ENCODE measurements at places on chromosomes 7 and 10.

DNA sequence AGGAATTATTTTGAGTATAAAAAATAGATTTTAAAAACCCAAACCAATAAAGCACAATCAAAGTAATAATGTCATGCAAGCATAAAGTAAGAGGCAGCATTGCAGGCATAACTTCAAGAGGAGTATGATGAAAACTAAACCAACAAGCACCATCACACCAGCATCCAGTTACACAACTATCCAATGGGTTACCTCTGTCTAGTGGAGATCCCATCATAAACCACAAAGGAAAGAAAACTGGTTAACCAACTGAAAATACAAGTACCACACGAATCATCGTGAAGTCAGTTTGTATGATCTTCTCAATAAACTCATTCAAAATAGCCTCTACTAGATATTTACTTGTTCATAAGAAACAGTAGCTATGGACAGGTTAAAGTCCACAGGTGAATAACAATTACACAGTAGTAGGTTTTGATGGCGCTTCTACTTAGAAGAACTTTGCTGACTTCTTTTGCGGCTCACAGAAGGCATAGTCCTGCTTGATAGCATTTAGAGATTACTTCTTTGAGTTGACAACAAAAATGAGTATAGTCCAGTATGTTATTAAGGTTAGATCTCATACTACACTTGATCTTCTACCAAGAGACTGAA, 116.6 kb downstream of the MICU1 start:
- no peak for DNase-seq

GRCh38 chr10:27911539-27911938, 87.3 kb downstream of the ODAD2 start:
- DNase-seq, result no peak

- no peak for DNase-seq
These were observed 197.7 kb downstream of the SUGCT start for GRCh38 chr7:40332516-40332915.

GRCh38 chr10:3516234-3516922, 268.6 kb downstream of the KLF6 start:
- no peak for DNase-seq

DNA sequence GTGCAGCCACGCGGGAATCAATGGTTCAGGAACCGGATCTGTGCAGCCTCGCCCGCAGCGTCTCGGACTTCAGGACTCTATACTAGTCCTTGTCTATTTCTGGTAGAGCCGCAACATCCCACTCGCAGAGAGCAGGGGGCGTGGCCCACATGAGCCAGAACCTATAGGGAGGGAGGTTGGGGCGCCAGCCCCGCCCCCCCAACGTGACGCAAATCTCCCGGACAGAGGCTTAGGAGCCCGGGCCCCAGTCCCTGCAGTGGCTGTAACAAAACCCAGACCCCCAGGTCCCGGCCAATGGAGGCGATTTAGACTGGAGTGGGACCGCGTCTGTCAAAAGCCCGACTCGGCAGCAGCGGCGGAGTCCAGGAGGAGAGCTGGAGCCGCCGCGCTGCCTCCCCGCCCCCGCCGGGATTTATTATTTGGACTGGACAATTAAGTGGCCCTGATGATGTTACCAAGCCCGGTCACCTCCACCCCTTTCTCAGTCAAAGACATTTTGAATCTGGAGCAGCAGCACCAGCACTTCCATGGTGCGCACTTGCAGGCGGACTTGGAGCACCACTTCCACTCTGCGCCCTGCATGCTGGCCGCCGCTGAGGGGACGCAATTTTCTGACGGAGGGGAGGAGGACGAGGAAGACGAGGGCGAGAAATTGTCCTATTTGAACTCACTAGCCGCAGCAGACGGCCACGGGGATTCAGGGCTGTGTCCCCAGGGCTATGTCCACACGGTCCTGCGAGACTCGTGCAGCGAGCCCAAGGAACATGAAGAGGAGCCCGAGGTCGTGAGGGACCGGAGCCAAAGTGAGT, at the start of gene NKX2-3:
NKX2-3 (plus strand) TSS at position 256 of the 809 bp plus-strand sequence; CDS start at position 446, 190 bp downstream.
- peak; percentile 59 for DNase-seq

GRCh38 chr10:29649561-29650551, 15.1 kb upstream of the SVIL start:
- DNase-seq, result no peak

DNA sequence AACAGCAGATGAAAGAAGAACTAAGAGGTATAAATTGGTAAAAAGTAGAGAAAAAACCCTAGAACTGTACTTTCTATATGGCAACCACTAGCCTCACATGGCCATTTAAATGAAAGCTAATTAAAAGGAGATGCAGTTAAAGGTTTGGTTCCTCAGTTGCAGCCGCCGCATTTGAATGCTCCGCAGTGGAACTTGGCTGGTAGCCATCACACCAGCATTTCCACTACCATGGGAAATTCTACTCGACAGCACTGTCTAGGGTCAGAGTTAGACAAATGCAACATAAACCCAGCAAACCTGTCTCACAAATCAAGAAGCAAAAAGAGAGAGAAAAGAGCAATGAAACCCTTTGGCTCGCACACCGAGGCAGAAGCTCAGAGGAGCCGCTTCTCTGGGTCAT, 29.7 kb downstream of the VIPR2 start:
- no peak for DNase-seq

DNA sequence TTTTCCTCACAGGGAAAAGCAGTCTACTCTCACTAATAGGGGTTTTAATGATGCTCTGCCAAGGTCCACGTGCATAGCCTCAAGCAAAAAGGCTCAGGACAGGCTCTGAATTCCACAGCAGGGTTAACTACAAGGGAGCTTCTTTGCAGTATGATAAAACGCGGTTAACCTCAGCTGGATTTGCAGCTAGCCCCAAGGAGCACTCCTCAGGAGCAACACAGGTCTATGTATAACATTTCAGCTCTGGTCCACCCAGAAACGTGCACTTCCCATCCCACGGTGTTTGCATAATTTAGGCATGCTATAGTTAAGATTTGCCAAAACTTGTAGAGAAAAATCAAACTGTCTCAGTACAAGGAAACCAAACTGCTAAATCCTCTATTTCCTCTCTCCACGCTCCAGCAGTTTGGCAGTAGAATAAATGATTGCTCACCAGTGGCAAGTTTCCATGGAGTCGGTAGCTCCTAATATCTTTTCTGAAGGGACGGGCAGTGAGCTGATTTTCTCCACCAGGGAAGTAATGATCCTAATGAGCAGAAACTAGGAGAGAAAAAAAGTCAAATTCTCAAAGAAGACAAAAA, 13.1 kb upstream of the ASB4 start:
- no peak for DNase-seq

- no peak for DNase-seq
These were observed 355.3 kb downstream of the ARL4A start for GRCh38 chr7:13042605-13043236.

- DNase-seq, result no peak
These were observed 127.7 kb downstream of the JAZF1 start for GRCh38 chr7:28052933-28053332.

DNA sequence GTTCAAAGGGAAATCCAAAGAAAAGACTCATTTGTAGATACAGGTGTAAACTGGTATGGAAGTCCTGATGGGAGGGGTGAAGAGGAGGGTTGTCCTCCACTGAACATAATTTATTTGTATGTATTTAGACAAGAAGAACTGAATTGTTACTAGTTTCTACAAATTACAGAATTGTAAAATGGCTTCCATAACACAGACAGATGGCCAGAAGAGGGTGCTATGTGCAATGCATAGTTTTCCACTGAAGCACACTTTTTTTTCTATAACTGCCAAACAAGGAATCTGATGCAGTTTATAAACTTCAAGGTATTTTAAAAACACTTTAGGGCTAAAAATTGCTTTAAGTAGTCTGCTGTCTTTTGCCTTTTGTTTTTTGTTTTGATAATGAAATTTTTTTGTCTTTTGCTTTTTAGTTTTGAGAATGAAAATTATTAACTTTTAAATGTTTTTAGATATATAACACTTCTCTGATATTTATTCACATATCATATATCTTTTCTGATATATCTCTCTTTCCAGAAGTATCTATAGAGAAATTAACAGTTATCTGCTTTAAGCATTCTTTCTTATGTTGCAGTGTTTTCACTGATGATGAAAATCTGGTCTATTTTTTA, 58.5 kb downstream of the PHYHIPL start:
- no peak for DNase-seq

GRCh38 chr7:57362868-57363267, 87.1 kb upstream of the ZNF716 start:
- no peak for DNase-seq

DNA sequence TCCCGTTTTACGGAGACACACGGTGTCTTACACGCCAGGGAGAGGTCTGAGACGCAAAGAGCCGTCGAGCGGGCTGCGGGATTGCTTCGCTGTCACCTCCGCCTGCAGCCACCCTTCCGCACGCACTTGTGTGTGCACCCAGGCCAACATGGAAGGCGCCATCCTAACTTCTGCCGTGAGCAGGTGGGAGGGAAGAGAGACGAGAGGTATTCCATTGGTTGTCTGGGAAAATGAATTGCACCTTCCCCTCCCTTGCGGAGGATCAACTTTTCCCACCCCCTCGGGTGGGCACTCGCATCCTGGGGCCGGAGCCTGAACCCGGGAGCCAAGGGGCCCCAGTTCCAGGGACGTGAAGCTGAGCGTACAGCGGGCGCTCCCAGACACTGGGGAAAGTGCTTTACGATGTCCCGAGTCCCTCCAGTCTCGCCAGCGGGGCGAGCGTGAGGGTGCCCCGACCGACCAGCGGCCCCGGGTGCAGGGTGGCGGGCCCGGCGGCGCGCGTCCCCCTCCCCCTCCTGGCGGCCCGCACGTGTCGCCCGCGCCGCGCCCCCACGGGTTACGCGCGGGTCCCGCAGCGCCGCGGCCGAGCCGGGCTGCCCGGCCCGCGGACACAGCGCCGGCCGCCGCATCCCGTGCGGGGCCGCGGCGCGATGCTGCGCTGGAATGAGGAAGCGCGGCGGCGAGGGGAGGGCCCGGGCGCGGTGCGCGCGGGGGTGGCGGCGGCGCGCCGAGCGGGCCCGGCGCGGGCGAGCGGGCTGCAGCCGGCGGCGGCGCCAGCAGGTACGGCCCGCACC, 984 bp upstream of the IKZF1 start:
- peak; percentile 60 for DNase-seq

DNA sequence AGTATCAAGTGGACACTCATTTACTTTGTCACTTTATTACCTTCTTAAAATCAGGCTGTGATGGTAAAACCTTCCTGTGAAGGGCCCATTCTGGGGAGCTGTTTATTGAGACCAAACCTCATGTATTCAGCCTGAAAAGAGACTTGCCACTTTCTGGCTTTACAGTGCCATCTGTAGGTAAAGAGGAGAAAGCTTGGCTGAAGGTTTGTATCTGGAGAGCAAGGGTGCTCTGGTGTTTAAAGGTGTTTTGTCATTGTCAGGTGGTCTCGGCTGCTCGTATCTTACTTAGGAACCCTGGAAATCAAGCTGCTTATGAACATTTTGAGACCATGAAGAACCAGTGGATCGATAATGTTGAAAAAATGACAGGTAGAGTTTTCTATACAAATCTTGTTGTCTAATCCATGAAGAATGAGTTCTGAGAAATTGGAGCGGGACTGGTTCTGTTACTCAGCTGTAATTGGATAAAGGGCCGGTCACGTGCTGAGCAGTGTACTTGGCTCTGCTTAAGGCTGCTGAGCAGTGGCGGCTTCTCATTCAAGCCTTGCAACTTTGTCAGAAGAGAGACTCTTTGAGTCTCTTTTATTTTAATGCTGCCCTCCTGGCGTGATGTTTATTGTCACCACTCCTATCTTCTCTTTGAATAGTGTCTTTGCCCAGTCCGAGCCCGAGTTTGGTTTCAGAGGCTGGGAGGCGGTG, 46.9 kb downstream of the AP3M1 start:
- DNase-seq, result no peak

GRCh38 chr10:119859420-119860258, 13.0 kb downstream of the MCMBP start:
- no peak for DNase-seq

DNA sequence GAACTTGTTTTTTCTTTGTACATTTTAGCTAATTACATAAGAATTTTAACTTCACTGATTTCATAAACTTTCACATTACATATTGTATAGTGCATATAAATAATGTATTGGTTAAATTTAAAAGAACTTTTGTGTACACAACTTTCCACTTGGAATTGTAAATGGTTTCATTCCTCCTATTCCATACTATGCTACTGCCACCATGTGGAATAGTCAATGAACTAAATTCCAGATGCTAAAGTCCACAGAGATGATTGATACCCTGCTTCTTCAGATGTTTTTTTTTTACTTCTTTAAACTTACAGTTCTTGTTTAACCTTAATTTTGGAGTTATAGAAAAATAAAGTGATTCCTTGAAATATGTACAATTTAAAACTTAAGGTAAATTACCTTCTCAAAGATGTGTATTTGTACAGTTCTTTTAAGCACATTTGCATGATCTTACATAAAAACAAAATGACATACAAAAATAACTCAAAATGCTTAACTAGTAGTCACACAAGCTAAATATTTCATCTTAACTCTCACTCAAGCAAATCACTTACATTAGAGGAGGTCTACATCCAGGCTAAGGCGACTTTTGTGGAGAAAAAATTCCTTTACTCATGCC, 247.6 kb upstream of the HGF start:
- no peak for DNase-seq

- no peak for DNase-seq
These were observed 68.9 kb downstream of the HTR7 start for GRCh38 chr10:90788968-90789367.

DNA sequence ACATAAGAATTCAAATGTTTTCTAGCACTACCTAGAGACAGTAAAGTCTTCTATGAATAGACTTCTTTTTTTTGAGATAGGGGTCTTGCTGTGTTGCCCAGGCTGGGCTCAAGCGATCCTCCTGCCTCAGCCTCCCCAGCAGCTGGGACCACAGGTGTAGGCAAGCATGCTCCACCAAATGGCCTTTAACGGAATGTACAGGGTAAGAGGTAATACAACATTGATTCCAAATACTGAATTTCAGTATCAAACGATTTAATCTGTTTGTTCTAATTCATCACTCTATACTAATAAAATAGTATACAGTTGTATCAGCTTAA, 55.8 kb upstream of the NCAPG2 start:
- DNase-seq, result no peak

GRCh38 chr7:5610500-5611186, 170.8 kb downstream of the RNF216 start:
- peak; percentile 57 for DNase-seq

DNA sequence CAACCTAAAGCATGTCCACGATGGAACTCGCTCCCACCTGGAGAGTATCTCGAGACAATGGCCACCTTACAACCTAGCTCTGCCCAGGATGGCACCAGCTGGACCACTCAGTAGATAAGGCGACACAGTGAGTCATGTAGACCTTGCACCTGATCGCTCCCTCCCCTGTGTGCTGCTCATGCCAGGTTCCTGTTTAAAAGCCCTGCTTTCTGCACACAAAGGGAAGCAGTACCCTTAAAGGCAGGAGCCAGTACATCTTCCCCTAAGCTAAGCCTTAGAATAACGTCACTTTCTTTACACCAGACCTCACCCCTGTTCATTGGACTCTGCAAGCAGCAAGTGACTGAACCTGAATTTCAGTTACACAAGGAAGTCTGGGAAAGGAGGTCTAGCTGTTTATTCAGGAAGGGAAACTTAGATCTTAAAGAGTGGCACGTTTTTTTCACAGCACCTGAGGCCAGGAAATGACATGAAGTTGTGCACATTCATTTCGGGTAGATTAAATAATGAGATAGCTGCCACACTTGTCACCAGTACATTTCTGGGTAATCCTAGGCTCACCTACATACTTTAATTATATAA, 117.9 kb downstream of the MTPAP start:
- DNase-seq, result no peak

Data from right cardiac atrium (tissue), 5 donors.